ENCODE measurements at places on chromosomes 7 and 10.
A peak's percentile ranks its signal among the peaks of the same experiment; 100 is the strongest.

- no peak for DNase-seq
These were observed 167.8 kb downstream of the BAMBI start for GRCh38 chr10:28845009-28845682.

GRCh38 chr10:74851831-74852230, 25.4 kb downstream of the KAT6B start:
- no peak for DNase-seq

DNA sequence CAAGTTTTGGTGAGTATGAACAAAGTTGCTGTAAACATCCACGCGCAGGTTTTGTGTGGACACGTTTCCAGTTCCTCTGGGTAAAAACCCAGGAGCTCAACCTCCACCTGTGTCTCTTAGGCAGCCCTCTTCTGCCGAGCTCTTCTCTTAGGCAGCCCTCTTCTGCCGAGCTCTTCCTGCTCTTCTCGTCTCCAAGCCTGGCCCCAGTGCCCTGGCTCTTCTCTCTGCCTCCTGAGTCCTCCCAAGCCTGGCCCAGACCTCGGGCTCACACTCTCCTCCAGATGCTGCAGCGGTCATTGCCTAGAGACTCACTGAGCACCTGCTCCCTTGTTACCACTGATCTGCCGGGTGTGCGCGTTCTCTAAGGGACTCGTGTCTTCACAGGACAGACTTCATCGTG, 38.7 kb upstream of the BNIP3 start:
- no peak for DNase-seq

GRCh38 chr7:398888-399287, 108.9 kb downstream of the FOXL3 start:
- DNase-seq, result no peak

GRCh38 chr7:45697576-45698136, 123.5 kb downstream of the ADCY1 start:
- no peak for DNase-seq

DNA sequence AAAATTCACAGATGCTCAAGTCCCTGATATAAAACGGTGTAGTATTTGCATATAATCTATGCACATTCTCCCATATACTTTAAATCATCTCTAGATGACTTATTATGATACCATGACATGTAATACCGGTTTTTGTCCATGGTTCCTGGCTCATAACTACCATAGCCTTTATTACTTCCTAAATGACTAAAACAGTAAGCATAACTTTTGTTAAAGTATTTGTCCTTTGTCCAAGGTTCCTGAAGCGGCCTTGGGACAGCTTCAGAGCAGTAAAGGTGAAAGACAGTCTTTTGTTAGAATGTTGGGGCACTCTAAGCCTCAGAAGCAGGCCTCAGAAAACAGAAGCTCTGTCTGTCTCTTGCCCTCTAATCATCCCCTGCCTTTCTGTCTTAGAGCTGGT, 4.0 kb downstream of the CRCP start:
- no peak for DNase-seq

- no peak for DNase-seq
These were observed 75.4 kb downstream of the NUDCD3 start for GRCh38 chr7:44415047-44415446.

GRCh38 chr10:4316161-4316810, 509.7 kb upstream of the AKR1E2 start:
- no peak for DNase-seq

GRCh38 chr7:139784648-139785047, 6.8 kb upstream of the HIPK2 start:
- DNase-seq, result no peak

GRCh38 chr7:113289140-113289740, 170.9 kb upstream of the SMIM30 start:
- peak; percentile 24 for DNase-seq

DNA sequence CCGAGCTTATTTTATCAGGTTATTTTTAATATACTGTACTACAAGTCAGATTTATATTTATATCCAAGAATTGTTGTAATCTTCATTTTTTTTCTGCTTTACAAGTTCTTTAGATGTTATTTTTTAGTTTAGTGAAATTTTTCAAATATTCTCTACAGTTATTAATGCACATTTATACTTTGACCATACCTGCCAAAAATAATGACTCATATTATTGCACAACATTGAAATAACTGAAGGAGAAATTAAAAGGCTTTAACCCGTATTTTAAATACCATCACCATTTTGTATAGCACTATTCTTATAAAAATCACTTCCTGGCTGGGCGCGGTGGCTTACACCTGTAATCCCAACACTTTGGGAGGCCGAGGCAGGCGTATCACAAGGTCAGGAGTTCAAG, 278.5 kb downstream of the BICC1 start:
- no peak for DNase-seq

DNA sequence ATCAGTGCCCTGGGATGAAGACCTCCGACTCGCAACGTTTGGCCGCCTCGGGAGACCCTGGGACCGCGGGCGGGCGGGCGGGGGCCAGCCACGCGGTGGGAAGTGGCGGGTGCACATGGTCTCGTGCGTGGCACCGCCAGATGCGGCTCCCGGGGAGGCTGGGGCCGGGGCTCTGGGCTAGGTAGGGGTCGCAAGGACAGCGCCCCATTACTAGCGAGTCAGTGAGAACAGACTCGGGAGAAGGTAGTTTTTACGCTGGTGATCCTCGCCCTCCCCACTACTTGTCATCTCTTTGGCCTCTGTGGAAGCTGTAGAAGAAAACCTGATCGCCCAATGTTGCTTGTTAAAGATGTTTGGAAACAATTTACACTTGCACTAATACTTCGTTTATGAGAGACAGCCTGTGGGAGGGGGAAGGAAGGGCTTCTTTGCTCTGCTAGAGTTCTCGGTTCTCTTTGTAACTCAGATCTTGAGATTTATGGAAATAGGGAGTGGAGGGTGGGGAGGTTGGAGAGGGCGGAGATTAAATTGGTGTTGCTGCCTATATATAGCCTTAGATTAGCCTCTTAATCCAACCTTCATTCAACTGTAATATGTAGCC, 591 bp downstream of the BZW2 start:
- DNase-seq, result no peak

- DNase-seq, result no peak
These were observed 229.5 kb downstream of the ARHGAP21 start for GRCh38 chr10:24494236-24494635.

DNA sequence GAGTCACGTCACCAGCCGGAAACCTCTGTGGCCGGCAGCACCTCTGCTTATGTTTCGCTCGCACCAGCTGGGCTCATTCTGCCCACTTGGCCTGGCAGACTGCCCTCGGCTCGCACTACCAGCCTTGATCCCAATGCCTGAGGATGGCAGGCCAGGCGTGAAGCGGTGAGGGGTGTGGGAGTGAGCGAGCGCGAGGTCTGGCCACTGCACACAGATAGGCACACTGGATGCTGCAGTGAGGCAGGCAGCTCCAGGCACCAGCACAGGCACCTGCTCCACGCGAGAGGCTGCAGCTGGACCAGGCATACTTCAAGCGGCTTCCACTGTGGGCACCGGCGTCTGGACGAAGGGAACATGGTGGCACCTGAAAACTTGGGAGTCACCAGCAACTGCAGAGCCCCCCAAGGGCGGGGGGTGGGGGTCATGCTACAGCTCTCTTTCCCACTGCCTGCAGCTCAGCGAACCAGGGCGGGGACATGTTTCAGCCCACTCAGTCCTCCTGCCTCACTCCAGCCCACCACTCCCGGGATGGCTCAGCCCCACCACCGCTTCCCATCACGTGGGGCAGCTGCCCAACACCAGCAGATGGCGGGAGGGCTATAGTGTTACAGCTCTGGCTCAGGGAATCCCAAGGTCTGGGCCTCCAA, 5.4 kb upstream of the DMTF1 start:
- DNase-seq, result no peak

All from hematopoietic multipotent progenitor cell (in vitro differentiated cells).